ENCODE measurements at places on chromosomes 2 and 18.

- DNase-seq, result no peak
Measured at GRCh38 chr2:236855866-236856847, 229.5 kb upstream of the COPS8 start.

GRCh38 chr2:157264099-157264498 is 6.6 kb downstream of the GALNT5 start:
- no peak for DNase-seq

GRCh38 chr18:57863706-57864105 is 60.6 kb upstream of the ATP8B1 start:
- no peak for DNase-seq

GRCh38 chr2:191797500-191797899 is 49.4 kb downstream of the CAVIN2 start:
- DNase-seq, result no peak

GRCh38 chr2:105655244-105655643 is 89.5 kb upstream of the NCK2 start:
- no peak for DNase-seq

- no peak for DNase-seq
Measured at GRCh38 chr2:16617282-16618266, 48.1 kb downstream of the CYRIA start.

GRCh38 chr2:184780384-184780783 is 182.1 kb downstream of the ZNF804A start:
- no peak for DNase-seq

GRCh38 chr2:127072396-127072795 is 34.6 kb downstream of the BIN1 start:
- DNase-seq, result no peak

- DNase-seq, result no peak
Measured at GRCh38 chr2:206378835-206379234, 64.5 kb upstream of the ADAM23 start.

DNA sequence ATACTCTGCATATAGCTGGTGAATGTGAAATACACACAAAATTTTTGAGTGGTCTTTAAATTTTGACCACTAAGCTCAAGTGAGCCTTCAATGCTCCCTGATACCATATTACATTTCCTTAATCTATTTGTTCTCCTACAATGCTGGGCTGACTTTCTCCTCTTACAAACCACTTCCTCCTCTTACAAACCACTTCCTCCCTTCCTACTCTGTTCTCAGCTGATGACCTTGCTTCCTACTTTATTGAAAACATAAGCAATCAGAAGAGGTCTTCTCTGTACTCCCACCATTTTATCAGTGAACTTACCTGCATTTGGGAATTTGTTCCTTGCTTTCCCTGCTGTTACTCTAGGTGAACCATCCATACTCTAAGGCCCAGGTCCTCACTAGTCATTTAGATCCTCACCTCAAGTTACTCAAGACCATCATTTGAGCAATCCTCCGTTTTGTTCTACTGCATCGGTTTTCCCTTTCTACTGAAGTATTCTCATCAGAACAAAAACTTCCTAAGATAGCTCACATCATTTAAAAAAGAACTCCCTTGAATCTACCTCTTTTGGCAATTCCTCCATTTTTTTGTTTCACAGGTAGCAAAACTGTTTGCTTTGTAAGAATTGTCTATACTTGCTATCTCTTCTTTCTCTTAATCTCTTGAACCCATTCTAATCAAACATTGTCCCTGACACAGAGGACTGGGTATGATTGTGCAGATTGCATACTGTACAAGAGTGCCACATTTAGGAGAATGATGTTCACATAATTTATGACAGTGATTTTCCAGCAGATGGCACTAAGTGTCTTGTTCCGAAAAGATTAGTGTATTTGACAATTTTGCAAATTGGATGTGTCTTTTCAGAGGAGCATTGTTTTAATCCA is 96.5 kb downstream of the EPB41L5 start:
- no peak for DNase-seq

GRCh38 chr2:240878341-240878936 is 9.8 kb downstream of the AGXT start:
- no peak for DNase-seq

DNA sequence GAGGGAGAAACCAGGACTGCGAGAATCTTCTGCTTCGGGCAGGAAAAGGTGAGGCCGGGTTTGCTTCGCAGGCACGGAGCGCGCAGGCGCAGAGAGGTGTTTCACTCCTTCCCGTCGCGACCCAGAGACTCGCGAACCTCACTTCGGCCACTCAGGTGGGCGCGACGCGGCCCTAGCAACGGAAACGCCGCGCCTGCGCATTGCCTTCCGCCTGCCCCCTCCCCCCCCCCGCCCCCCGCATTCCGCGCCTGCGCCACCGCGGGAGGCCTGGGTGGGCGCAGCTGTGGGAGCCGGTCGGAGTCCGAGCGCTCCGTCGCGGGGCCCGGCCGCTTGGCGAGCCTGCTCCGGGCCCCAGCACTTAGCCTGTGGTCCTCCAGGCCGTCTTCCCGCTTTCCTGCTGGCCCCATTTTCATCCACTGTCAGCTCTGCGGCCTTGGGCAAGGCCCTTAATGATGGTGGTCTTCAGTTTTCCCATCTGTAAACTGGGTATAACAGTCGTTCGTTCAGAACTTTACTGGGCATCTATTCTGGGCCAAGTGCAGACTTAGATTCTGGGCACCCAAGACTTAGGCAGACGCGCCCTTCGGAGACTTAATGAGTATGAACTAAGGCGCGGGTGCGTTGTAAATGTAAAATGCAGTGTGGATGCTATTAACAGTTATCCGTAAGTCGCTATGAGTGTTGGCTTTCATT is 62.1 kb upstream of the ACKR3 start:
- DNase-seq, result peak; percentile 23

DNA sequence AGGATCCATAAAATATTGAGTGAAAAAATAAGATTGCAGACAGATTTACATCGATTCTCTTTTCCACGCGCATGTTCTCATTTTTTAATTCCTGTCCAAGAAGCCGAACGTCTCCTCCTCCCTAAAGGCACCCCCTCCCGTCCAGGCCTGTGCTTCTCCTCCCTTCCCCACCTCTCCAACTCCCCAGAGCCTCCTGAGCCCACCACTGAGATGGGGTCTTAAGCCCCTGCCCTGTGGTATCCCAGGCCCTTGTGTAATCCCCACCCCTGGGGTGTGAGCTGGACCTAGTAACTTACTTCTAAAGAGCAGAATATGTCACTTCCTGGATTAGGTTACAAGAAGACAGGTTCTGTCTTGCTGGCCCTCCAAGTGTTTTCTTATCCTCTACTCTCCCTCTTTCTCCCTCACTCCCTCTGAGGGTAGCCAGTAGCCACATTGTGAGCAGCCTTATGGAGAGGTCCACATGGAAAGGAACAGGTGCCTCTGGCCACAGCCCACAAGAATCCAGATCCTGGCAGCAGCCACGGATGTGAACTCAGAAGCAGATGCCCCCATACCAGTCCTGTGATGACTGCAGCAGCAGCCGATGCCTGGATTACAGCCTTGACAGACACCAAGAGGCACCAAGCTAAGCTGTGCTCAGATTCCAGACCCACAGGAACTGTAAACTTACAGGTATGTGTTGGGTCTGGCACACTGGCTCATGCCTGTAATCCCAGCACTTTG is 39.6 kb upstream of the OTOS start:
- no peak for DNase-seq

- no peak for DNase-seq
Measured at GRCh38 chr2:98269830-98270229, 76.4 kb upstream of the CNGA3 start.

GRCh38 chr2:31945572-31945935 is 65.3 kb downstream of the MEMO1 start:
- DNase-seq, result no peak

DNA sequence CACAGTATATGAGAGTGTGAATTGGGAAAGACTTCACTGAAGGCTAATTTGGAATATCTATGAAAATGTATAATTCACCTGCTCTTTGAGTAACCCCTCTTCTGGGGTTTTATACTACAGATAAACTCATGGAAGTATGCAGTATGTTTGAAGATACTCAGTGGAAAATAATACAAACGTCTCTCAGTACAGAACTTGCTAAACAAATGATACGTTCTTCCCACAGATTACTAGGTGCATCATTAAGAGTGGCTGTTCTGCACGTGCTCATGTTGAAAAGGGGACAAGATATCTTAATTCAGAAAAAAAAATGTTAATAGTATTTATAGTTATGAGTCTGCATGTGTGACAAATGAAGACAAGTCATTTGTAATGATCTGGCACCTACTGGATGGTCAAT is 70.2 kb upstream of the EPAS1 start:
- DNase-seq, result no peak

- DNase-seq, result no peak
Measured at GRCh38 chr2:101193033-101193626, 41.9 kb upstream of the TBC1D8 start.

GRCh38 chr2:135528006-135528405 is 3.0 kb downstream of the ZRANB3 start:
- no peak for DNase-seq

GRCh38 chr18:58394046-58394445 is 234.8 kb downstream of the ALPK2 start:
- no peak for DNase-seq

GRCh38 chr18:74438091-74438490 is 19.0 kb downstream of the DIPK1C start:
- DNase-seq, result no peak

GRCh38 chr18:44724105-44724778 is 43.6 kb downstream of the SETBP1 start:
- DNase-seq, result no peak

- no peak for DNase-seq
Measured at GRCh38 chr18:51191128-51191717, 6.3 kb downstream of the MEX3C start.

GRCh38 chr2:25453199-25453905 is 111.6 kb upstream of the DNMT3A start:
- DNase-seq, result no peak

DNA sequence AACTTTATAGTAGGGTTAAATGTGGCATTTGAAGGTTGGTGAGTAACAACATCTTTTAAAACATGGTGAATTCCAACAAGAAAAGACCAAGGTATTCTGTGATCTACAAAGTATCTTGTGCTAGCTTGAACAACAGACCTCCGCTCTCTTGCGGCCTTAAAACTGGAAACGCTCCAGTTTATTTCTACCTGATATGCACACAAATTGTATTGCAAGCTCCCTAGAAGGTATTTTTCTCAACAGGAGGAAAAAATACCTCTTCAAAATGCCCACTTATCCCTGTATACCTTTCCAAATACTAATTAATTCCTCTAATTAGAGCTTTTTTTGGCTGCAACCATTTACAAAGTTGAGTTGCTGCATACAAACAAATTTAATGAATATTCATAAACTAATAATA is 69.5 kb downstream of the KCNH7 start:
- DNase-seq, result no peak

- DNase-seq, result no peak
Measured at GRCh38 chr2:21233194-21233593, 109.4 kb downstream of the TDRD15 start.

DNA sequence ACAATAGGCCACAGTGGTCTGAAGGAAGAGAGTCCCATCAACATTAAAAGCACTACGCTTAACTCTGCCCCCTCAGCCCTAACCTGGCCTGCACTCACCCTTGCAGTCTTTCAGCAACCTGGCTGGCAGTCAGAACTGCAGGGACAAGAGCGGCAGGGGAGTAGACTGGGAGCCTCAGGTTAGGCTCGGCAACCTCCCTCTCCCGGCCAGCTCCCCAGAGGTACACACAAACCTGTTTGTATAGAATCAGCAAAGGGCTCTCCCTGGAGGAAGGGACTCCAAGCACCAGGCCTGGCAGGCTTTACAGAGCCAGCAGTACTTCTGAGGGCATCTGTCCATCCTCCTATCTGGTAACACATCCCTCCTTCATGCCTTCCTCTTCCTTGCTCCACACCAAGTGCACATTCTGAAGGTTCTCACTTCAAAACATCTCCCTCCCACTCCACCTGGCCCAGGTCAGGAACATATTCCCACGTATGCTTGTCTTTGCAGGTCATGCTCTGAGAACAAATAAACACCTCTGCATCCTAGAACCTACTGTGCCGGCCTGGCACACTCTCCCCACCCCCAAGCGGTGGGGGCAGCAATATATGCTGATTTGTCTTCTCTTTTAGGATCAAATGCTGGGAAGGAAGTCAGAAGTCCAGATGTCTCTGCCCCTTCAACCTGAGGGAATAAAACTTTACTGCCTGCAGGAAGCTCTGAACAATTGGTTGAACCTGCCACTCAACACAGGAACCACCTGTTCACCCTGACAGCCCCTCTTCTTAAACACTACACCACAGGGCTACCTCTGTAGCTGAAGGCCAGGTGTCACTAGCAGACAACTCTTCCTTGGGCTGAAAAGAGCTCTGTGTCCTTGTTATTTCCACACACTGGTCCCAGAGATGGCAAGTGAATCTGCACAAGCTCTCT is 12.6 kb upstream of the SFXN5 start:
- DNase-seq, result no peak

DNA sequence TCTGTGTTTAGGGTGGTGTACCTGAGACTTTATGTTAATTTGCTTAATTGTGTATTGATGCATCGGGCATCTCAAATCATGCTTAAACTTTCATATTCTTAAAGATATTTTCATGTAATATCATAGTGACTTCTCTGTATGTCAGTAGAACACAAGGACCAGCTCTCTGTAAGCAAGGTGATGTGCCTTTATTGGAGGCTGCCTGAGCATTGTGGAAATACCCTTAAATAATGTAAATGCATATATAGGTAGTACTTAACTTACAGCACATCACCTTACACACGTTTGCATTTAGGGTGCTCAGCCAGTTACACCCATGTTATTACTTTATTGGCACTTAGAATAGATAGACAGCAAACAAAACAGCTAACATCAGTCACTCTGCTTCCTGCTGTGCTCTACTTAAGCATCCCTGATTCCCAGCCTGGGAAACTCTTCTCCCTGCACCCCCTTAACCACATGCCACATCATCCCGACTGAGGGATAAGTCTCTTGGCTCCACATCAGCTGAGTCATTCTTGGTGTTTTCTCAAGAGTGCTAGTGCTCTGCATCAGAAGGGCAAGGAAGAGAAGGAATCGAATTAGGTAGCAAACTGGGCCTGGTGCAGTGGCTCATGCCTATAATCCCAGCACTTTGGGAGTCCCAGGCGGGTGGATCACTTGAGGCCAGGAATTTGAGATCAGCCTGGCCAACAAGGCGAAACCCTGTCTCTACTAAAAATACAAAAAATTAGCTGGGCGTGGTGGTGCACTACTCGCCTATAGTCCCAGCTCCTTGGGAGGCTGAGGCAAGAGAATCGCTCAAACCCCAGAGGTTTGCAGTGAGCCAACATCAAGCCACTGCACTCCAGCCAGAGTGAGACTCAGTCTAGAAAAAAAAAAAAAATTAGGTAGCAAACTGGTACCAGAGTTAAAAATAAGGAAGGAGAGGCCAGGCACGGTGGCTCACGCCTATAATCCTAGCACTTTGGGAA is 108.7 kb downstream of the MAP3K20 start:
- no peak for DNase-seq

DNA sequence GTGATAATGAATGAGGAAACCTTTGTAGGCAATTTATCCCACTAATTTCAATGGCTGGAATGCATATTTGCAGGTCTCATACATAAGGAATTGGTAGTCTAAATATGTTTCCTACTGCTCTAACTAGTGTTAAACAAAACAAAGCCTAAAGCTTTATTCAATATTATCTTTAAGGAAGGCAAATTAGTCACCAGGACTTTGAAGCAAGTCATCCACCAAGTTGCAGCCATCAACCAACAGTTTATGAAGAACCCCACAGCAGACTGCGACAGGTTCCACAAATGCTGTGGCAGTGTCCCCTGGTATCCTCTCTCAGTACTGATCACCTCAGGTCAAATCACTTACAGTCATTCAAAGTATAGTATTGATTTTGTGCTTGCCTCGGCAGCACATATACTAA is 181.5 kb upstream of the ZFP36L2 start:
- no peak for DNase-seq

Data from stimulated activated CD4-positive, alpha-beta T cell treated with anti-CD3 and anti-CD28 coated beads, Interleukin-1b, Interleukin-23, amount 100 ng/mL, for 1 hour (primary cell).